RWPE1 (cell line): ENCODE measurements at places on chromosomes 5 and 9.

DNA sequence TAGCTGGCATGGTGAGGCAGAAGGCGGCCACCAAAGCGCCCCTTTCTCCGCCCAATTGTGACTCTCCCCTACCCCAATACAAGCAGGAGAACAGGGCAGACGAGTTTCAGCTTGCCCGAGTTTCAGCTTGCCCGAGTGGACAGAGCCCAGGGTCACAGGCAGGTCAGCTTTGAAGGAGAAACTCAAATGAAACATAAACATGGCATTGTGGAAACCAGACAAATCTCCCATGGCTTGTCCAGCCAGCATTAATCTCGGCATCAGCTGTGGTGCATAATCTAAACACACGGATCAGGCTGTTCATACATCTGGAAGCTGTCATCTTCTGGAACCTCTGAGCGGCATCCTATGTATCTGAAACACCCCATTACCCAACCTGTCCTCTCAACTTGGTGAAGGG lies 16.9 kb downstream of the PTCH1 start:
- DNase-seq, result no peak

DNA sequence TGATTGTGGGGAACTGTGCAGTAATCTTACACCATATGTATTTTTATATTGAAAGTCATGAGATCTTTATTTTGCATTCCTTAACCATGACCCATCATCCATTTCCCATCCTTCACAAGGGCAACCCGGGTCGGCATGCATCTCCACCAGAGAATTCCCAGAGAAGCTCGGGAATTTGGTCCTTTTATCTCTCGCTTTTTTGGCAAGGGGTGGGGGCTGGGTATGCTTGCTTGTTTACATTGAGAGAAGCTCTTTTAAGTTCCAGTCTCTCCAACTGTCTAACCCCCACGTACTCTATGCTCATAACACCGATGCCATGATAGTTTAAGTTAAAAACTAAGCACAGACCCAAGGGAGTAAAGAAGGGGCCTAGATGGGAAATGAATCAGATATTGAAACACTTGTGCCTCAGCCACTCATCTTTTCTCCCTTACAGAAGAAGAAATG lies 109.9 kb upstream of the NFIB start:
- DNase-seq, result peak; percentile 8

GRCh38 chr5:143638654-143639053 lies 173.3 kb upstream of the HMHB1 start:
- no peak for DNase-seq

DNA sequence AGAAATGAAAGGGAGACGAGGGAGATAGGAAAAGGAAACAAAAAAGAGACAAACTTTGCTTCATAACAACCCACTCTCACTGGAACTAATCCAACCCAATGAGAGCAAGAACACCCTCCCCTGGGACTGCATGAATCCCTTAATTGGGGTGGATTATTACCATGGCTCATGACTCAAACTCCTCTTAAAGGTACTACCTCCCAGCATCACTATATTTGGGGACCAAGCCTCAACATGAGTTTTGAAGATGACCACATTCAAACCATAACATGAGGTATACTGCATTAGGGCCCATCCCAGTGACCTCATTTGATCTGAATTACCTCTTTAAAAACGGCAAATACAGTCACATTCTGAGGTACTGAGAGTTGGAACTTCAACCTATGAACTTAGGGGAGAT lies 8.0 kb downstream of the MTAP start:
- DNase-seq, result peak; percentile 25

DNA sequence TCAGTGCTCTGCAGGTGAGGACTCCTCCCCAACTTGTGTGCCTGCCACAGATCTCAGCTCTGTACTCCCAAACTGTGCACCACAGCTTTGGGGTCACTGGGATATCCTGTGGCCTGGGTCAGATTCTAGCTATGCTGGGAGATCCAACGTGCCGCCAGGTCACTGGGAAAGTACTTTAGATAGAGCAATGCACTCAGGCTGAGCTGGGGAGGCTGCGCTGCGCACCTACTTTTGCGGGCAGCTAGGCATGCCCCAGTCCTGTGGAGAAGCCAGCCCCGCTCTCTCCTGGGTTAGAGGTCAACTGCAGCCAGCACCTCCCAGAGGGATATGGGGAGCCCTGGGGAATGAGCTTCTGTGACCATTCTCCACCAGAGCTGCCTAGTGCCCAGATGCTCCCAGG lies 552.1 kb upstream of the CDH9 start:
- no peak for DNase-seq

- DNase-seq, result no peak
Observed at GRCh38 chr9:136765041-136765440, 723 bp upstream of the LCN15 start.

- no peak for DNase-seq
Observed at GRCh38 chr9:124783830-124784229, 6.9 kb downstream of the OLFML2A start.

DNA sequence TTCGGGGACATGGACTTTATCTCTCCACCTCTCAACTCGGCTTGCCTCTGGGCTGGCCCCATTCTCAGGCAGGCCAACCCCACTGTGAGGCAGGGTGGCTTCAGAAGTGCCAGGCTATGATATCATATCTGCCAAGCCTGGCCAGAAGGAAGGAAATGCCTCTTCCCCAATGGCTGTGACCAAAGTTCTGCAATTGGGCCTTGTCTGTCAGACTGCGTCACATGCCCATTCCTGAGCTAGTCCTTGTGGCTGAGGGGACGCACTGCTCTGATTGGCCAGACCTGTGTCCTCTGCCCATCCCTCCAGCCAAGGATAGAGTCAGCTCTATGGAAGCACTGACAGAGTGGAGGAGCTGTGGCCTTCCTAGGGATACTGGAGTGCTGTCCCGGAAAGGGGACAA lies 11.9 kb downstream of the SMIM23 start:
- no peak for DNase-seq

- no peak for DNase-seq
Observed at GRCh38 chr5:109450129-109450877, 40.5 kb upstream of the PJA2 start.

DNA sequence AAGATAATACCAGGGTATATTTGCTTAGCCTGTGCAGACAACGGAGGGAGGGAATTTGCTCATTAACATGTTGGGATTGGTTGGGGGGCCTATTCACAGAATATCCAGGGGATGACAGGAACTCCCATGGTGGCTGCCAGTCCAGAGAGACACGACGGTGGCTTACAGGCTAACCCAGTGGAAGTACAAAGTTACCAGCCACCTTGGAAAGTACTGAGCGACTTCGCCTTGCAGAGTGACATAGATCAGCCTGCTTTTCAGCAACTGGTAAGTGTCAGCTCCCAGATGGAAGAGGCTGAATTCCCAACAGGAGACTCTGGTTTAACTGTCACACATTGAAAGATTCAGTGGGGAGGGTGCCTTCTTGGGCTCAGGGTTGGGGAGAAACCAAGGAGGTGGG lies 7.9 kb downstream of the ISL1 start:
- no peak for DNase-seq

DNA sequence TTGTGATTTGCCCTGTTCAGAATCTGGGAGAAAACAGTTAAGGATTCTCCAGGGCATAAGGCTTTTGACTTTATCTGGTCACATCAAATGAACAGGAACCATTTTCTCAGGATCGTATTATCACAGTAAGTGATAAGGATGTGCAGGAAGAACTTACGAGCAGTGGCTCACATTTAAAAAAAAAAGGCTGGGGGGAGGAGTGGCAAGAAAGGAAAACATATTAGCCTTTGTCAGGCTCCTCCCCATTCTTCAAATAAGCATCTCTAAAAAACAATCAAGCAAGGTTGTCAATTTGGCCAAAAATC lies 234.3 kb upstream of the TMEM161B start:
- no peak for DNase-seq

DNA sequence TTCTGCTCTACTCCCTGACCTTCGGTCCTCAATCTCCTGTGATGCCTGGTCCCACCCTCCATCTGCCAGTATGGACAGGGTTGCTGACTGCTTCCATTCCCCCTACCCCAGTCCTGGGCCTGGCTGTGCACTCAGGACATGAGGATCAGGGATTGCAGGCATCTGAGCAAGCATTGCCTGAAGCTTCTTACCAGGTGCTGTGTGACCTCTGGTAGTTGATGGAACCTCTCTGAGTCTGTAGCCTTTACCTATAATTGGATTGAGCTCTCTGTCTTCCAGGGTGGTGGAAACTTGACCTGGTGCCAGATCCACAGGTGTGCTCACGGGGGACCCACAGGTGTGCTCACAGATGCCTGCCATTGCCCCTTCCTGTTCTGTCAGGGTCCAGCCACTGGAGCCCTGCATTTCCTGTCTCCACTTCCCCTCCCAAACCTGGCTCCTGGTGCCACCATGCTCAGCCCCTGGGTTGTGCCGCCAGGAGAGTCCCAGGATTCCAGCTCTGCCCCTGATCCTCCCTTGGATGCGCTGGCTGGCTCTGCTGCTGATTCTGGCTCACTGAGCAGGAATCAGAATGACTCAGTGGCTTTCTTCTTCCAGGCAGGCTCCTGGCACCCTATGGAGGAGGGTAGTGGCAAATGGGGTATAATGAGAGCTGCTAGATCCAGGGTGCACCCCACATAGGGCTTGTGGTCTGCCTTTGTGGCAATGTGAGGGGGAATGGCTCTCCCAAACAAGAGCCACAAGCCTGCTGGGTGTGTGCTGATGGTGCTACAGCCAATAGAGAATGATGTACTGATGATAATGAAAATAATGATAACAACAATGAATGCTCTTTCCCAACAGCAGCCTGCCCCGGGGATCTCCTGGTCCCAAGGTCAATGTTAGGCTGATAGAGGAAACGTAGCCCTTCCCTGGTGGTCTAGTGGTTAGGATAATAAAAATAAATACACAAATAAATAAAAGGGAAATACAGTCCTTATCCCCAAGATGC lies 35.2 kb upstream of the PSD2 start:
- no peak for DNase-seq

- DNase-seq, result no peak
Observed at GRCh38 chr9:4680750-4681149, 1.4 kb downstream of the CDC37L1 start.

DNA sequence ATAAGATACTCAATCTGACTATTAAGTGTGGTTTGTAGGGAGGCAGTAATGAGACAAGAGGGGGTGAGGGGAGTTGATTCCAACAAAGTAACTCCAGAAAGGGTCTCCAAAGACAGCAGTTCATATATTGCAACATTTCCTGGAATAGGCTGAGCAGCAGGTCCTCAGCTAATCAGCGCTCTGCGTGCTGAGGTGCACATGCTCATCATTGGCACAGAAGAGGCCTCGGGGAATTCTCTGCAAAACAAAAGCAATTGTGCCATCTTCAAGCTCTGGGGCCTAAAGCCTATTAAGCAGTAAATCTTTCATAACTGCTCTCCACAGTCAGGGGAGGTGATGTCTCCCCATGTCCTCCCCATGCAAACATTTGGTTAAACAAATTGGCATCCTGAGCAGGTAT lies 357.3 kb downstream of the SPOCK1 start:
- peak; percentile 17 for DNase-seq

DNA sequence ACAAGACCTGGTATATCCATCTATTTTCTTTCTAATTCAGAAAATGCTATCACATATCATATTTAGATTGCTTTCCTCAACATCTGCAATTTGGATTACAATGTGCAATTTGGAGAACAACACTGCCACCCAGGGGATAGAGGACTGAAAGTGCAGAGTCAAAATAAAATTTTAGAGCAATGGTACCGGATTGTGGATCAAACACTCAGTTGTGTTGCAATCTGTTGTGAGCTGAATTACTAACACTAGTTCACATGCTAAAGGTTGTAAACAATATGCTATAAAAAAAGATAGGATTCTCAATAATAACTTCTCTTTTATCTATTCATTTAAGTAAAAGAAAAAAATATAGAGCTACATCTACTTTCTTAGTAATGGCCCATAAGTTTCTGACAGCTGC lies 11.9 kb upstream of the SRFBP1 start:
- peak; percentile 50 for DNase-seq

- DNase-seq, result peak; percentile 82
Observed at GRCh38 chr5:145484158-145484557, 351.0 kb downstream of the PRELID2 start.

GRCh38 chr9:123248630-123249029 lies 19.8 kb downstream of the STRBP start:
- no peak for DNase-seq

GRCh38 chr5:353612-354580 lies 32.4 kb downstream of the AHRR start:
- DNase-seq, result no peak

DNA sequence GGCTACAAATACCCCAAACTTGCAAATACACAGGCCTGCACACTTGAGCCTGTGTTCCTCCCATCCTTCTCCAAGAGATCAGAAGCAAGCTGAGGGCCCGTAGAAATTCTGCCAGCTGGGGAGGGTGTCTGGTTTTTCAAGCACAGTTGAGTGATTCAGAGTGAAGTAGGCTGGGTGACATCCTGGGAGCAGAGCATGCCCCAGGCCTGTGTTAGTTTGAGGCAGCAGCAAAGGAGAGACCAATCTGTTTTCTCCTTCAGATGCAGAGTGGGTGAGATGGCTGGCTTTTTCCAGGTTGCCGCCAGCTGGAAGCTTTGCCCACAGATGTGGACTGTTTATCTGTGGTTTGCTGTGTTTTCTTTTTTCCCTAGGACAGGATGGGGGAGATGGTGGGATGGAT lies 63.1 kb downstream of the RCL1 start:
- no peak for DNase-seq

GRCh38 chr9:133257465-133257956 lies 17.5 kb downstream of the ABO start:
- DNase-seq, result no peak

DNA sequence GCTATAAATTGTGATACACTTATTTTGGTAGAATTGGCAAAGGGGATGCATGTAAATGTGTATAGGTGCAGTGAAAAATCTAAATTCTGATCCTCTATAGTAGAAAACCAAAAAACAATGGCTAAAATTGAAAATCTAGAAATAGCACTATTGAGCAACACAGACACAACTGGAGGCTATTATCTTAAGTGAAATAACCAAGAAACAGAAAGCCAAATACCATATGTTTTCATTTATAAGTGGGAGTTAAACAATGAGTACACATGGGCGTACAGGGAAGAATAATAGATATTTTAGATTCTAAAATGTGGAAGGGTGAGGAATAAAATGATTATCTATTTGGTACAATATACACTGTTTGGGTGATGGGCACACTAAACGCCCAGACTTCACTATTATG lies 183.2 kb upstream of the TUSC1 start:
- no peak for DNase-seq

GRCh38 chr9:74322661-74323314 lies 174.3 kb upstream of the RORB start:
- no peak for DNase-seq

DNA sequence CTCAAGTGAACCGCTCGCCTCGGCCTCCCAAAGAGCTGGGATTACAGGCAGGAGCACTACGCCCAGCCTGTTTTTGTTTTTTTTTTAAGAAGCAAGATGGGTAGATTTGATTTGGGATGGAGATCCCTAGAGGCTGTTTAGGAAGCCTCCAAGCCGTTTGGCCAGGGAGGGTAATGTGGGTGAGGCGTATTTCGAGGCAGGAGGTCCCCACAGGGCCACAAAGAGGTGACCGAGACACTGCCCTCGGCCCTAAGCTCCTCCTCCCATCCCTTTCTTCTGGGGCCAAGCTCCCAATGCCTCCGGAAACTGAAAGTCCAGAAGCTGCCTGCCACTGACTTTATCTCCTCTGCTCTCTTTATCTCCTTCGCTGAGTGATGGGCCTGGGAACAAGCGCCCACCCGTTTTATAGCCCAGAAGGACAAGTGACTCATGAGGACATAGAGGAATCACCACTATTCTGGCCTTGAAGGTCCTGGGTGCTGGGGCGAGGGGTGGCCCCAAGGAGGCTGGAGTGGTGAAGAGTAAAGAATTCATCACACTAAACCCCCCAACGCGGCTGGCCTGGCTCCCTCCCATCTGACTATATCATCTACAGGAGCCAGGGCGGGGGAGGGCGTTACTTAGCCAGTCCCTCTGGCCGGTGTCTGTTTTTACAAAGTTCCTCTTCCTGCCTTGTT lies 2.0 kb upstream of the RALGDS start:
- DNase-seq, result no peak

- DNase-seq, result no peak
Observed at GRCh38 chr5:152568016-152568415, 162.9 kb upstream of the NMUR2 start.
